T-helper 17 cell (primary cell): ENCODE measurements at places on chromosomes 2 and 18.
A peak's percentile ranks its signal among the peaks of the same experiment; 100 is the strongest.

DNA sequence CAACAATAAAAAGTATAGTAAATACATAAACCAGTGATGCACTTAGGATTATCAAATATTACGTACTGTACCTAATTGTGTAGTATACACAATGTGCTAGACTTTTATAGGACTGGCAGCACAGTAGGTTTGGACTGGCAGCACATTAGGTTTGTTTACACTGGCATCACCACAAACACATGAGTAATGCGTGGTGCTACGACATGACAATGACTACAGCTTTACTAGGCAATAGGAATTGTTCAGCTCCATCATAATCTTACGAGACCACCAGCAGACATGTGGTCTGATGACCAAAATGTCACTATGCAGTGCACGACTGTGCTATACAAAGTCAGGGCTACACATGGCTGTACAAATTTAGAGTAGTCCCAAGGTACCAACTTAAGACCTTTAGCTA is 2.3 kb downstream of the MBOAT2 start:
- no peak for DNase-seq

DNA sequence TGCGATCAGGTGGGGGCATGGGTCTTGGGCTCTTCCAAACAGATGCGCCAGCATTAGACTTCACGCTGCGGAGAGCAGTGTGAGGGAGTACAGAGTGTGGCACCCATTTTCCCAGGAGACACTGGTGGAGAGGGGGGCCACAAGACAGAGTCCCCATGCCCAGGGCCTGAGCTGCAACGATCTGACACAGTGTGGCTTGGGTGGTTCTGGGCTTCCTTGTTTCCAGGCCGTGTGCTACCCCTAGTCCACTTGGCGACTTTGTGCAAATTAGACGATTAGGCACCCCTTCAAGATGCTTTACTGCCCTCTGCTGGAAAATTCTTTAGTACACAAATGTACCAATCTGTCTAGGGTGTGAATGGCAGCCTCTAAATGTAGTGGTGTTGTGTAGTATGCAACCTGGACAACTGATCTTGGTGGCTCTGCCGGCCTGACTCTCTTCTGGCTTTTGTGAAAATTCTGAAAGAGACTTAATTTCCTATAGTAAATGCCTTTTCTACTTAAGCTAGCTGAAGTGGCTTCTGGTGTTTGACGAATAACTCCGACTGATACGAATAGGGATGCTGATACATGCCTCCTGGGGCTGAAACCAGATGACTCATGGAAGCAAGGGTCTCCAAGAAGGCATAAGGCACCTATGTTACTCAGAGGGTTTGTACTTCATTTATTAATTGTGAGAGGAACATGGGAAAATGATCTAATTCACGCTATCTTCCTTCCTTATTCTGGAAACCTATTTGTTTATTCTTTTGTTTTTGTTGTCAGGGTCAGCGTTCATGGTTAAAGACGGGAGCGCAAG is 92.3 kb upstream of the SMAD2 start:
- no peak for DNase-seq

DNA sequence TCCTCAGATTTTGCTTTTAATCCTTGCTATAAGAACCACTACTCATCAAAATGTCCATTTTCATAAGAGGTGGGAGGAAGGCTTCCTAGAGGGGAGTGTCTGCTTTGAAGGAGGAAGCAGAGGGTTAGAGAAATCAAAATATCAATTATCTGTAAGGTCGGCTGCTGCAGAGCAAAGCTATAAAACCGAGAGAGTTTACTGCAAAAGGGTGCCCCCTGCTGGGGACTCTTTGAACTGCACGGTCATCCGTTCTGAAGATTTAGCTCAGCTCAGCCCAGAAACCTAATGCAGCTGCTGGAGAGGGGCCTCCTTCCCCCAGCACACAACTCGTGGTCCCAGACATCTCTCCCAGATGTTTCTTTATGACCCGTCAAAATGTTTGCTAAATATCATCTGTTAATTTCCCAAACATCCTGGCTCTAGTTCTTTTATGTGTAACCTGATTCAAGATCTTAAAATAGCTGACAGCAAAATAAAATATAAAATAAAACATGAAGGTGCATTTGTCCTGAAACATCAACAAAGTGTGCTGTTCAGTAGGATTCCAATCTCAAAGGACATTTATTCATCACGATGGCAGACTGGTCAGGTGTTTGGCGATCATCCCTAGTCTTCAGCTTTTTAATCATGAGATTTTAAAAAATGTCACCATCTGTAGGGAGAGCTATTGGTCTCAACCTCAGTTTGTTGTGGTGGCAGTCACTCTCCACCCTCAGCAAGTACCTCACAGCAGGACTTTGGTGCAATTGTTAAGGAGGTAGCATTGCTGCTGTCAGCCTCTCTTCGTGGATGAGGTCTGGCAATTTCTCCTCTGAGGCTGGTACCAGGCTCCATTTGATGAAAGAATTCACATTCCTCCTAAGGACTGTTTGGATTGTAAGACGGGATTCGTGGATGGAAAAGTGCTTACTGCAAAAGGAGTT is 185.9 kb downstream of the MTX2 start:
- DNase-seq = peak; percentile 73

DNA sequence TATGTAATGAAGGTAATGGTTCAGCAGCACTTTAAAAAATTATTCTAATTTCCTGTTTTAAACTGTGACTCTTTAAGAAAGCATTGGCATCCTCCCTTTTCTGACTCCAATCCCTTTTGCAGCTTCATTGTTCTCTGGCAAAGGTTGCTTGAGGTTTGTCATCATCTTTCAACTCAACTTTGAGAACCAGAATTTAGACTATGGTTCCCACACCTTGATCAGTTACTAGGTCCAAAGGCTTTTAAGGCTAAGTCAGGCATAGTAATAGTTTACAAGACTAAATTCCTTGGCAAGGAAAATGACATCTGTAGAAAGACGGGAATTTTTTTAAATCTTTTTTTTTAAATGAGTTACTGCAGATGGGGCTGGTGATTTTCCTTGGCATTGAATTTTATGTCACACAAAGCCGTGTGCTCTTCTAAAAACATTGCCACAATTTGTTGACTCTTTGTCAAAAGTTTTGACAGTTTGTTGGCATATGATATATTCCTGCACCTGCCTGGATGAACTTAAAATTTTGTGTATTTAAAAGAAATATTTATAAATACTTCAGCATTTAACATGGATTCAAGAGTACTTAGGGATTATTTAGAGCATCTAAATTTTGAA is 451.0 kb downstream of the MEIS1 start:
- DNase-seq = no peak

- DNase-seq = no peak
Measured at GRCh38 chr2:132811148-132811915, 141.3 kb upstream of the LYPD1 start.

DNA sequence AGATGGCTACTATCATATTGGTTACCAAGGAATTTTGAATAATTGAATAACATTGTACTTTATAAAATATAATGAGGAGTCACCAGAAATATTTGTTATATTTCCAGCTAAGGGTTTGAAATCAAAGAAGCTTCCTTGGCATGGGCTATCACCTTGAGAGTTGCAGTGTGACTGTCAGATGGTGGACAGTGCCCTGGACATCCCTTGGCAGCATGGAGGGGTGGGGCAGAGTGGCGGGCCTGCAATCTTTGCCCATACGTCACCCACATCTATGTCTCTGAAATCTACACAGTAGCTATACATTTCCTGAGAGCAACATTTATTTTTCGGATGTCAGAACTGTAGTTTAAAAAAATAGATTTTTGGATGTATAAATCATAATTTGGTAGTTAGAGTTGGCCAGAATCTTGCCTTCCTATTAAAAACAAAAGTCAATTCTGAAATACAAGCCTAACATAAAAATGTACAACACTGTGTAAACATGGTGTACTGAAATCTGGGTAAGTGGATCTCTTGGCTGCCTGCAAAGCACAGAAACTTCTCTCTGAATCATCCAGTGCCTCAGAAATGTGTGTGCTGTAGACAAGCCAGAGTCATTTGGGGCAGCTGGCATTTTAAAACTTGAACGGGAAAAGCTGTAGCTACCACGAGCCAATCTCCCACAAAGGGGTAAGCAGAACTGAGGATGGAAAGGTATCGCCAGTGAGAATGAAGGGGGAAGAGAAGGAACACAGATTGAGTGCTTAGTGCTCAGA is 124.2 kb upstream of the ARHGAP28 start:
- no peak for DNase-seq

- no peak for DNase-seq
Measured at GRCh38 chr2:66695226-66695735, 260.4 kb downstream of the MEIS1 start.

GRCh38 chr18:79224381-79224780 is 155.2 kb downstream of the ATP9B start:
- no peak for DNase-seq

DNA sequence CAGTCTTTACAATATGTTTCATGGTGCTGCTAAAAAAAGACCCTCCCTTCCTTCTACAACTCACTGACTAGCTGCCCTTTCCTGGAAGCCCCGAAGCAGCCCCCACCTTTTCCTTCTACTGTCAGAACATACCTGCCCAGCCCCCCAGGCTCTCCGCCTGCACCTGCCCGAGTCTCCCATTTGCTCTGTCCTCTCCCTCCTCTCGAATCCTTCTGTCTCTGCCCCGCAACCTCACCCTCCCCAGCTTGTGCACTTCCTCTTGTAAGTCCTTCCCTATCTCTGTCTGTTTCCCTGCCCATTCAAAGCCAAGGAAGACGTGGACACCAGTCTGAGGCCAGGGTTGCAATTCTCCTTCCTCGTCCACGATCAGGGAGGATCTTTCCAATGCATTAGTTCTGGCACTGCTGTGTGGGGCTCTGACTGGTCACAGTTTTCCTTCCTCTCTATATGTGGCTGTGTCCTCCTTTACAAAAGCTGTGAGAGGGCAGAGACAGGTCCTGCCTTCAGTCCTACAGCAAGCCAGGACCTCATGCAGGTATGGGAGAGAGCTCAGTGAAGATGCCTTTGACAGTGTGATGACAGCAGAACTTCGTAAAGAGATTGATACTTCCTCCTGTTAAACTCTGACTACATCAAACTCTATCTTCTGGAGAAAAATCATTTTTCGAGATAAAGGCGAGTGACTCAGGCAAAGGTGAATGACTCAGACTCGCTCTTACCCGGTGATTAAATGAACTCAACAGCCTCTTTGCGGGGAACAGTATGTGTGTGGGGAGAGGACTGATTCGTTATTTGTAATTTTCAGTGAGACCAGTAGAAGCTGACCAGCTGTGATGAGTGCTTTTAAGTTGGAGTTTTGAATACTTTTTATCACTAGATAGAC is 14.2 kb downstream of the TNFRSF11A start:
- no peak for DNase-seq
